ENCODE measurements at places on chromosomes 2 and 18. TPM values are rescaled to one million over a fixed set of nuclear protein-coding genes. Genes with fewer than 3 reads are reported as not detected.

GRCh38 chr18:1050012-1050657 is 145.5 kb downstream of the ADCYAP1 start:
- no peak for DNase-seq

DNA sequence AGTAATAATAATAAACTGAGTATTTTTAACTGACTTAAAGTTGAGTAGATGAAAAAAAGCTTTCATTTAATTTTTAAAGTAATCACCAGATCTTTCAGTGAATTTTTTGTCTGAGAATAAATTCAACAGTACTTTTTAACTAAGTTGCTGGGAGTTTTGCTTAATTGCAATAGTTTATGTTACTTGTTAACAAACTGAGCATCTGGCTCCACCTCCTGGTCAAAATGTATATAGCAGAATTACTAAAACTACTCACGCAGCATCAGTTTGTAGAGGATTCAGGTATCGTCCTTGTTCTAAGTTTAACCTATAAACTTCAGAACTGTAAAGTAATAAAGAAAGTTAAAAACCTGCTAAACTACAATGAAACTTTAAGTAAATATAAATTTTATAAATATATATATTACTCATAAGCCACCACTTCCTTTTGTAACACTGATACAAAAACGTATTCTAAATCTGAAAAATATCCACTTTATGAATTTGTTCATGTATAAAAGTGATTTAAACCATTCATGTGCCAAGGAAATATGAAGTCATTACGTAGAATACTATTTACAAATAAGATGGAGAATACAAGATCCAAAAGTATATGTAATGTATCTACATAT is 21.3 kb downstream of the NOL10 start:
- peak; percentile 71 for DNase-seq

DNA sequence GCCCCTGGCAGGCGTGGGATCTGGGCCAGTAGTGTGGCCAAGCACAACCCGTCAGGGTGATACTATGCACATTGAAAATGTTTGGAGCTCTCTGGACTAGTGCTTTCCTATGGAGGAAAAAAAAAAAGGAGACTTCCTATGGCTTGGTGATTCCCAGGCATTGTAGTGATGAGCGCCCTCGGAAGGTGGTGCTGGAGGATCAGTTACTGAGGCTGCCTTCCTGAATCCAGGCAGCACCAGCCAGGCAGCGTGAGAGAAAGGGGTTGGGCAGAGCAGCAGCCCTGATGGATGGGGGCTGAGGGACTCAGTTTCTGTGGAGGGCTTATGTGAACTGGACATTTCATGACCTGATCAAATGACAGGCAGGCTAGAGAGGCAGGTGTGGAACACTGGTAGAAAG is 70.9 kb downstream of the CHRNA1 start:
- DNase-seq: no peak

- DNase-seq: no peak
These were observed 19.8 kb downstream of the ABHD3 start for GRCh38 chr18:21684731-21685130.

GRCh38 chr2:37781028-37781427 is 109.6 kb upstream of the CDC42EP3 start:
- DNase-seq: no peak

DNA sequence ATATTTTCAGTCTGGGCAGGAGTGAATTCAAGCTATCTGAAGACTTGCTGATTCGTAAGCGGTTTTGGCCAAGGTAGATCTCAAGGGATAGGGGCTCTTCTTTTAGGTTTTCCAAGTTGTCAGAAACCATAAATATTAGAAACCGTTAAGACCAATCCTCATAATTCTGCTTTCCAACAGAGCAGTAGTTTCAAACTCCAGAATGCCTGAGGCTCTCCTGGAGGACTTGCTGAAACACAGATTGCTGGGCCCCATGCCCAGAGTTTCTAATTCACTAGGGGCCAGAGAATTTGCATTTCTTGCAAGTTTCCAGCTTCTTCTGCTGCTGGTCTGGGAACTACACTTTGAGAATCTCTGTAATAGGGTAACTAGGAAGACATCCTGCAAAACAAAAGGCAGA is 1855.7 kb upstream of the CELF4 start:
- DNase-seq: peak; percentile 91

GRCh38 chr2:123500988-123501387 is 524.1 kb upstream of the CNTNAP5 start:
- no peak for DNase-seq

GRCh38 chr2:63827749-63828148 is 13.9 kb upstream of the UGP2 start:
- peak; percentile 39 for DNase-seq

GRCh38 chr2:105951384-105951694 is 206.6 kb downstream of the NCK2 start:
- DNase-seq: no peak

GRCh38 chr2:97997784-97998392 is 2.1 kb upstream of the TMEM131 start:
- peak; percentile 36 for DNase-seq

DNA sequence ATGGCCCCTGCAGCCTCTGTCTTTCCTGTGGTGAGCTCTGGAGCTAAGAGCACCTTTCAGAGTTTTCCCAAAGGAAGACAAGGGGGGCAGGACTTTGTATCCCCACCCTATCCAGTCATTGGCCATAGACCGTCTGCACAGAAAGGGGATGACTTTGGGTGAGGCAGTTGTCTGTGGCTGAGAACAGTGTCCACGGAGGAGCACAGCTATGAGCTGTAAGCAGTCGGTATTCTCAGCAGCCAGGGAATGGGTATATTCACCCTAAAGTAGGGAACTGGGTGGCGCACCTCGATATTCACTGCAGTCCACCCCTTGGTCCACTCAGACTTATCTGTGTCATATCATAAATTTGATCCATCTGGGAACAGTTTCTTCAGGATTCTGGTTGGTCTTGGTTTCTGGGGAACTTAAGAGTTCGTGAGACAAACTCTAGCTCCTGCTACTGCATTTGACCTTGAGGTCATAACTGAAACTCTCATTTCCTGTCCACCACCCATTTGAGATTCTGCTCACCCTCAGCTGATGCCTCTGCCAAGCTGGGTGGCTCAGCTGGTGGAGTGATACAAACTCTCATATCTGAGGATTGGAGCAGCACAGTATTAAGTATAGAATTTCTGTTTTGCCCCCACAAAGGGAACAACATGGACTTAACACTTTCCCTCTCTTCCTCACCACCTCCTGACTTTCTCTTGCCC is 45.2 kb upstream of the SCG2 start:
- no peak for DNase-seq

LPIN1 gene
- polyA plus RNA-seq: 16.2 TPM

CD302 gene
- 13.8 TPM for polyA plus RNA-seq

ARHGAP28 gene
- polyA plus RNA-seq: 18.7 TPM

Data from muscle of leg (tissue), 16 donors.